ENCODE measurements at places on chromosomes 11 and 22.

DNA sequence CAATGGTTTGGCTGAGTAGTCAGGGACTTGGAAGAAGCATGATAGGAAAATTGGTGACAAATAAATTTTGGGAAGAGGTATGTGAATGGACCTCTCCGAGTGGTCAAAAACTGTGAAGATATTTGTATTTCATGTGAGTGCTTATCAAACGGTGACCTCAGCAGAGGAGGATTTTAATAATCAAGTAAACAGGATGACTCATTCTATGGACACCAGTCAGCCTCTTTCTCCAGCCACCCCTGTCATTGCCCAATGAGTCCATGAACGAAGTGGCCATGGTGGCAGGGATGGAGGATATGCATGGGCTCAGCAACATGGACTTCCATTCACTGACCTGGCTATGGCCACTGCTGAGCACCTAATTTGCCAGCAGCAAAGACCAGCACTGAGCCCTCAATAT, 21.2 kb downstream of the MS4A4E start:
- DNase-seq, result no peak

DNA sequence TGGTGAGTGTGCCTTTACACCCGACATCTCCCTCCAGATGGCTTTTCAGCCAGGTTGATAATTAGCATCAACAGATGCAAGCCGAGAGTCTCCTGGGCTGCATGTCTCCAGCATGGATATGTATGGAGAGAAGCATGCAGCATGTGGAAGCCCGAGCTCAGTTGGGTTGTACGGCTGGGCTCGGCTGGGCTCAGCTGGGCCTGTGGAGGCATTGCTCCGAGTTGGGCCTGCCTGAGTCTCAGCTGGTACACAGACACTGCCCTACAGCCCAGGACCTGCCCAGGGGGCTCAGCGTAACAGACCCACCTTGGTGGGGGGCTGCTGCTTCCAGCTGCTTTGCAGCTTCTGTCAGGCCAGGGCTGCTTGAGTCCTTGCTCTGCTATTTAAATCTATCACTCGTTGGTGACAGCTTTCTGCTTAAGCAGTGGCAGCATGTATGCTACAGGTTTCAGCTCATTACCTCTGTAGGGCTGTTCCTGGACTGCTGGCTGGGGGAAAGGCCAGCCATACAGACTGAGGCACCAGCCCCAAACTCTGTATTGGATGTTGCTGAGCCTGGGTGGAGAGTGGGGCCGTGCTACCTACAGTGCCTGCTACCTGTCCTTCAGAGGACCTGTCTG, 115.5 kb downstream of the TEAD1 start:
- DNase-seq, result peak; percentile 59

- DNase-seq, result no peak
Measured at GRCh38 chr11:114785820-114786219, 107.5 kb downstream of the NXPE2 start.

DNA sequence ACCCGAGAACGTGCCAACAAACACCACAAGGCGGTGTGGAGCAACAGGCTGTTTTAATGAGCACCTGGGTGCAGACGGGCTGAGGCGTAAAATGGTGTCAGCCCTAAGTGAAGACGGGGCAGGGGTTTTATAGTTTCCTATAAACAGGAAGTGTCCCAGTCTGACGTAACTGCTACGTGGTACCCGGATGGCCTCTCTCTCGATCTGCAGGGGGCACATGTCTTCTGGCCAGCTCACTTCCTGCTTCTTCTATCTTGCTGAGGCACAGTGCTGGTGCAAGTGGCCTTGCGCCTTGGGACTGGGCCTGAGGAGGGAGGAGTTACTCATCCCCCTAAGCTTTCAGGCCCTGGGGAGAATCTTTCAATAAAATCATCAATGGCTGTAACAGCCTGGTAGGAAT, 20.9 kb downstream of the OOSP3 start:
- no peak for DNase-seq

- DNase-seq, result no peak
Measured at GRCh38 chr22:46619830-46620501, at the start of gene GRAMD4. Gene GRAMD4, plus strand, starts transcription at chr22:46620386. Its CDS starts 6,414 bp downstream, at chr22:46626800.

Data from NCI-H524 treated with DMSO at 0.1 percent for 48 hours (cell line).